ENCODE measurements at places on chromosomes 11 and 22.

GRCh38 chr11:58628446-58628845 is 6.0 kb downstream of the CNTF start:
- DNase-seq = no peak

DNA sequence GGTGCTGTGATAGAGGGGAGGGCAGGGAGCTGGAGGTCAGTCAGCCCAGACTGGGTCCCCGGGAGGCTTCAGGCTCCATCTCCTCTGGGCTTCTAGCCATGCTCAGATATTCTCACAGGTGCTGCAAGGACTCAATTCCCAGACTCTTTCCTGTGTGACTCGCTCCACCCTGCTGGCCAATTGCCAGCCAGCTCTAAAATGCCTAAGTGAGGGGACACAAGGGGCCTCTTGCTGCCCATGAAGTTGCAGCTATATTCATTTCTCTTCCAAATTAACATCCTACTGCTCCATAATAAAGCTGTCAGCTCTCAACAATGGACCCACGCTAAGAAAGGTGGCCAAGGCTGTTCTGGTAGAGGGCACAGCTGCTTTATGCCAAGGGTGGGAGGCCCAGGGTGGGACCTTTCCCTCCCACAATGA is 101.5 kb downstream of the PLEKHA7 start:
- DNase-seq = no peak

GRCh38 chr11:29231586-29231985 is 785.2 kb downstream of the KCNA4 start:
- DNase-seq = no peak

- DNase-seq = no peak
Measured at GRCh38 chr11:105693075-105693759, 83.3 kb downstream of the GRIA4 start.

GRCh38 chr11:22477312-22477711 is 139.1 kb downstream of the SLC17A6 start:
- peak; percentile 29 for DNase-seq

GRCh38 chr22:29860006-29860766 is 22.1 kb upstream of the ASCC2 start:
- DNase-seq = no peak

DNA sequence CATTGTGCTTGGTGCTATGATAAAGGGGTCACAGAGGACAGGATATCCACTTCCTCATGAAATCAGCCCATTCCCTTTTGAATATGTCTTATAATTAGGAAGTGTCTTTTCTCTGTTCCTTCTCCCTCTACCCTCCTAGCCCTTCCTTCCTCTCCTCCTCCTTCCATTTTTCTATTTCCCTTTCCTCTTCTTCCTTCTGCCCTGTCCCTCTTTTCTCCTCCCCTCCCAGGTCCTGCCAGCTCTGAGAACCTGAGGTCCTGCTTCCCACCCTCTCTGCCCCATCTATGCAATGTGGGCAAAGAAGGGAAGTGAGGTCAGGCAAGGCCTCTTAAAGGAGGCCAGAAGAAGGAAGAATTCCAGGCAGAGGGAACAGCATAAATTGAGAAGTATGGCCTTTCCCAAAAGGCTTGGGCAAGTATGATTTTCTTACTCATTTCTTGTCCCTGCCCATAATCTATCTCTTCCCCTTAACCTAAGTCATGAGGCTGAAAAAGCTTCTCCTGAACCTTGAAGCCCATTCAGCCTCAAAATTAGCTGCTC is 7.7 kb upstream of the UBASH3B start:
- no peak for DNase-seq

DNA sequence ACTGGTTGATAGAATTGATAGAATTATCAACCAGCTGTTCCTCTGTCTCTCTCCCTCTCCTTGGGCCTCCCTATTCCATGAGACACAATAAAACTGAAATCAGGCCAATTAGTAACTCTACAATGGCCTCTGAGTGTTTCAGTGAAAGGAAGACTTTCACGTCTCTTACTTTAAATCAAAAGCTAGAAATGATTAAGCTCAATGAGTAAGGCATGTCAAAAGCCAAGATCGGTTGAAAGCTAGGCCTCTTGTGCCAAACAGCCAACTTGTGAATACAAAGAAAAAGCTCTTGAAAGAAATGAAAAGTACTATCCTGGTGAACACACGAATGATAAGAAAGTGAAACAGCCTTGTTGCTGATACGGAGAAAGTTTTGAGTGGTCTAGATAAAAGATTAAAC is 16.6 kb downstream of the PIH1D2 start:
- no peak for DNase-seq

- DNase-seq = no peak
Measured at GRCh38 chr11:44936525-44936924, 14.2 kb downstream of the TP53I11 start.

DNA sequence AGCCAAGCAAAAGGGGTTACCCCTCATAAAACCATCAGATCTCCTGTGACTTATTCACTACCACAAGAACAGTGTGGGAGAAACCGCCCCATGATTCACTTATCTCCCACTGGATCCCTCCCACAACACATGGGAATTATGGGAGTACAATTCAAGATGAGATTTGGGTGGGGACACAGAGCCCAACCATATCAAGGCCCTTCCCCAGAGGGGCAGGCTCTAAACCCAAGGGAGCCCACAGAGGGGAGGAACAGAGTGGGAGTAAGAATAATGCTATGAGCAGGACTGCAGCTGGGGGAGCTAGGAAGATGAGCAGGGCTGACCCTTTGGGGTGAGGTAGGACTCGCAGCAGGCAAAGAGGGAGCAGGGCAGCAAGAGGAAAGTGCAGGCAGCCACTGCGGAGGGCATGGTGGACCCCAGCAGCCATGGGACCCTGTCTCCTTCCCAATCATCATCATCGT is 59.3 kb downstream of the CD82 start:
- DNase-seq = no peak

DNA sequence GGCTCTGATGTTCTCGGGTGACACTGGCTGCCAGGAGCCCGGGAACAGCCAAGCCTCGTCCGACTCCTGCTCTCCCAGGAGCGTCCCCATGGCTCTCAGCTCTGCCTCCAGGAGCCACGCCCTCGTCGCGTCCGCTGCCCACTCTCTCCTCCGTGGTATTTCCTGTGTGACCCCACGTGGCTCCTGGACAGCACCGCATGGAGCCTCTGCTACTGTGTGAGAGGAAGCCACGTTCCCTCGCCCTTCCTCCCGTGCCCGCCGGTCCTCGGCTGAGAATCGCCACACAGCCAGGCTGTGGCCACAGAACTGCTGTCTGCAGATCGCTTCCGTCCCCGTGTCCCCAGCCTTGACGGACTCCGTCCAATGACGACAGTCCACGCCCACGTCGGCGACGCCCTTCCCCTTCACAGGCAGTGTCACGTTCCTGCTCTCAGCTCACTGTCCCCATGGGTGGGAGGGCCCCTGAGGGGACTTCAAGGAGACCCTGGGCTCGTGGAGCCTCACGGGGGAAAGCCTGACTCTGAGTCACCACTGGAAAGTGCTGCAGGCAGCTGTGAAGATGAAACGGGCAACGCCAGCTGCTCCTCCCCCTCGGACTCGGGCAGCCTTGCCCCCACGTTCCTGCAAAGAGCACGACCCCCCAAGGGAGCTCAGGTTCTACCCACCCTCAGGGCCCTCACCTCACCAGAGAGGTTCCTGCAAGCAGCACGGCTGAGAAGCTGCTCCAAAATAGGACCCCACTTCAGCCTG is 458.5 kb downstream of the BRD1 start:
- no peak for DNase-seq

Data from epithelial cell of prostate (primary cell).